ENCODE measurements at places on chromosomes 1 and 21.

DNA sequence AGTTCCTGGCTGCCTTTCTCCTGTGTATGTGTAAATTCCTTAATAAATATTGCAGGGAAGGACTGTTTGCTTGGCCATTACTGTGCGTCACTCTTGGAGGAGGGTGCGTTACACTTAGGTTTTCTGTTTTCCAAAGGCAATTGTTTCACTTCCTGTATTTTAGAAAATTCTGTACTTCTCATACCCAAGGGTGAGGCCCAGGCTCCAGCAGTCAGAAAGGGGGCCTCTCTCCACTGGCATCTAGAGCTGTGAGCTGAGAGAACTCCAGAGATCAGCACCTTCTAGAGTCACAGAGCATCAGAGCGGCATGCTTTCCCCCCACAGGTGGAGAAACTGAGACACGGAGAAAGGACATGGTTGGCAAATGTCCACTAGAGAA is 27.0 kb upstream of the ZFP69B start:
- DNase-seq: no peak

GRCh38 chr1:15722411-15722810 is 13.6 kb upstream of the SLC25A34 start:
- no peak for DNase-seq

- no peak for DNase-seq
Observed at GRCh38 chr1:202831906-202832305, 21.2 kb downstream of the PCAT6 start.

DNA sequence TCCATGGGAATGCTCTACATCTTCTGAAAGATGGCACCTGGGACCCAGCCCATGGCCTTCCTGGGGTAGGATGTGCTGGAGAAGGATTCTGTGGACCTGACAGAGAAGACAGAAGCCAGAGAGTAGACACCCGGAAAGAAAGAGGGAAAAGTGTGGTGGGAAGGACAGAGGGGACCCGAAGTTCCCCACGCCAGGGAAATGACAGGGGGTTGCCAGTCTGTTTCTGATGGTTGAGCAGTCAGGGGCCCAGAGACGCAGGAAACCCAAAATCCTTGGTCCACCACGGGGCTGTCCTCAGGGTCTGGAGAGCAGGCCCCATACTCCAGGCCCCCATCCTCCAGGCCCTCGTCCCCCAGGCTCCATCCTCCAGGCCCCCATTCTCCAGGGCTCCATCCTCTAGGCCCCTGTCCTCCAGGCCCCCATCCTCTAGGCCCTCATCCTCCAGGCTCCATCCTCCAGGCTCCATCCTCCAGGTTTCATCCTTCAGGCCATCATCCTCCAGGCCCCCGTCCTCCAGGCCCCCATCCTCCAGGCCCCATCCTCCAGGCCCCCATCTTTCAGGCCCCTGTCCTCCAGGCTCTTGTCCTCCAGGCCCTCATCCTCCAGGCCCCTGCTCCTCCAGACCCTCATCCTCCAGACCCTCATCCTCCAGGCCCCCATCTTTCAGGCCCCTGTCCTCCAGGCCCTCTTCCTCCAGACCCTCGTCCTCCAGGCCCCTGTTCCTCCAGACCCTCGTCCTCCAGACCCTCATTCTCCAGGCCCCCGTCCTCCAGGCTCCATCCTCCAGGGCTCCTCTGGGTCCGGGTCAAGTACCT is 1.0 kb upstream of the TFF2 start:
- no peak for DNase-seq

DNA sequence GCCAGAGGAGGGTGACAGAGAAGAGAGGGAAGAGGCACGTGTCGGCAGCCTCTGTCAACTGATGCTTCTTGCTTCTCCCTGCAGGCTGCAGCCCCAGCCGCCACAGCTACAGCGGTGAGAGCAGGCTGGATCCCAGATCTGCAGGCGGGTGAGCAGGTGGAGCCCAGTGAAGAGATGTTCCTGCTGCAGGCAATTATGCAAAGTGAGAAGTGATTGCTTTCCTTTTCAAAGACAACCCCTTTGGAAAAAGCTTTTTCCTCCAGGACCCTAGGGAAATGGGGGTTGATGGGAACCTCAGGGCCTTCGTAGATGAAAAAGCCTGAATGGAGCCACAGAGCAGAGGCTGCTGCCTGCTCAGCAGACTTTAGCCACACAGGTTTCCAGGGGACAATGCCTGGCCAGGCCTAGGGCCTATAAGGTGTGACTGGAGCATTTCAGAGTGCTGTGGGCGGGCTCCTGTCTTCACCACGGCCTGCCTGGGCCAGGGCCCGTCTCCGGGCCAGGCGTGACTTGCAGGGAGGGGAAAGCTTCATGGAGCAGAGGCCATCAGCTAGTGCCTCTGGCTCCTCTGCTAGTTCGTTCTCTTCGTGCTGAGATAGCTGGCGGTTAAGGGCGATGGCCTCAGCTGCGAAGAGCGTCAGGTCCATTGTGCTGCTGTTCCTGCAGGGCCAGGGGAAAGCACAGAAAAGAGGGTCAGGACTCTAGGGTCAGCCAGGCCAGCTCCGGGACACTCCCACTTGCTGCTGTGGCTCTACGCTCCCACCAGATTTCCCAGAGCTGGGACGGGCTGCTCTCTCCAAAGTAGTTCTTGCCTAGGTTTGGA is 6.9 kb upstream of the KNCN start:
- DNase-seq: no peak

DNA sequence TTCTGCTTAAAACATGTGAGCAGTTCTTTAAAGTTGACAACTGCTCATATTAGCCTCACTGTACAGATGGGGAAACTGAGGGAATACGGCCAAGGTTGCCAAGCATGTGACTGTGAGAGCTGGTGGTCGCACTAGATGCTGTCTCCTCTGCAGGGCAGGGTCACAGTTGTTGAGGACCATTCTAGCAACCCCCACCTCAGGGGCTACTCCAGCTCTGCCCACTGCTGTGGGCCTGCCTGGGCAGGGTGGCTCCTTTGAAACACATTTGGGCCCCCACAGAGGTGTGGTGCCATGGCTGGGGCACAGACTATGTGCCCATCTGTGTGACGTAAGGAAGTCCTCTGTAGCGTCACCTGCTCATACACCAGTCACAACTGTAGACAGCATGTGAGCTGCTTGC is 779 bp downstream of the THEM5 start:
- DNase-seq: no peak

DNA sequence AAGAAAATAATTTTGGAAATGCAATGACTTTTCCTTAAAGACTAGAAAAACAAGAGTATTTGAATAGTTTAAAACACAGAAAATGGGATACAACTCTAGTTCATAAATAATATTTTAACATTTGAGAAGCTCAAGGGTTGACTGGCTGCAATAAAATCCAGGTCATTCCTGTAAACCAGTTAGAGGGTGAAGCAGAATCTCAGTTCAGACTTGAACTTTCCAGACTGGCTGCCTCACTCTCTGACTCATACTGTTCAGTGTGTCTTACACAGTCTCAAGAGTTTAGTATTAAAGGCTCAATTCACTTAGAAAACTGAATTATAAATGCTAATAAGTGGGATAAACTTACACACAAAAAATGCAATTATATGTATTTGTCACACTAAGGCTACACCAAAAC is 89.9 kb downstream of the RAVER2 start:
- no peak for DNase-seq

GRCh38 chr1:58934706-58935105 is 150.9 kb upstream of the JUN start:
- no peak for DNase-seq

GRCh38 chr21:32768530-32768929 is 3.0 kb downstream of the PAXBP1 start:
- DNase-seq: no peak

DNA sequence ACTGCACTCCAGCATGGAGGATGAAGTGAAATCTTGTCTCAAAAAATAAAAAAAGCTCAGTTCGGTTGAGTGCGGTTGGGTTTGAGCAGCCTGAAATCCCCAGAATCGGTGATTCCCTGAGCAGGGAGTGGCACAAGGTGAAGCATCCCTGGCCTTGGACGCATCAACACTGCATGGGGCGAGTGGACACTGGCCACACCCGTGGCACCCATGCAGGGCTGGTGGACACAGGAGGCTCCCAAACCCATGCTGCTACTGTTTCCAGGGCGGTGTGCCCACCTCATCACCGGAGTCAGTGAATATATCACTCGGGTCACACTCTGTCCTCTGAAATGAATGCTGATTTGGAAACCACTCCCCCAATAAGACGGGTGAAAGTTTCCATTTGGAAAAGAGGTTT is 53.4 kb upstream of the ACTRT2 start:
- DNase-seq: no peak

DNA sequence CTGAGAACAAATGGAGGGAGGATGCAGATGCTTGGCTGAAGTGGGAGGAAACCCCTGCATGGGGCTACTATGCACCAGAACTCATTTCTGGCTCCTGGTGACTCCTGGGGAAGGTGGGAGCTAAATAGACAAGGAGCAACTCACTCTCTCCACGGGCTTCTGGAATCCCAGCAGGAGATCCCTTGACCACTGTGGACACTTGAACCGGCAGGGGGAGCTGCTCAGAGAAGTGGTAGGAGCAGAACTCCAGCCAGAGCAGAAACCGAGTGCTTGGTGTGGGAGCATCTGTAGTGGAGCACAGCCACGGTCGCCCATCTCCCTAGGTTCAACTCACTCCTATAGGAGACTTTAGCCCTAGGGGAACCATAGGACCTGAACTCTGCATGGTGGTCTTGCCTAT is 205.6 kb upstream of the GJB5 start:
- DNase-seq: no peak

DNA sequence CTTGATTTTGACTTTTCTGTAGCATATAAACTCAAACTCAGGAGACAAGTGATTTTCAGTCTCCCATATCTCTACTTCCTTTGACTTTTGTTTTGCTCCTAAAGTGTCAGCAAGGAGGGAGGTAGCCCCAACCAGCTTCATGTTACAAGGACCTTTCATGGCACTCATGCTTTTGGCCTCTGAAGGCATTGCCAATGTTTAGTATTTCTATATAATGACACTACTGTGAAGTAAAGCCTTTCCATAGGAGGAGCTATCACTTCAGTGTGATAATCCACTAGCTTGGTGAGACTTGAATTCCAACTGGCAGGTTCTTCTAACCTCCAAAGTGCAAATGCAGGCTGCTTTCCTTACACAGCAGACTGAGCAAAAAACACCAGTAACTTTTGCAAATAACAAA is 14.4 kb downstream of the COLGALT2 start:
- DNase-seq: no peak

DNA sequence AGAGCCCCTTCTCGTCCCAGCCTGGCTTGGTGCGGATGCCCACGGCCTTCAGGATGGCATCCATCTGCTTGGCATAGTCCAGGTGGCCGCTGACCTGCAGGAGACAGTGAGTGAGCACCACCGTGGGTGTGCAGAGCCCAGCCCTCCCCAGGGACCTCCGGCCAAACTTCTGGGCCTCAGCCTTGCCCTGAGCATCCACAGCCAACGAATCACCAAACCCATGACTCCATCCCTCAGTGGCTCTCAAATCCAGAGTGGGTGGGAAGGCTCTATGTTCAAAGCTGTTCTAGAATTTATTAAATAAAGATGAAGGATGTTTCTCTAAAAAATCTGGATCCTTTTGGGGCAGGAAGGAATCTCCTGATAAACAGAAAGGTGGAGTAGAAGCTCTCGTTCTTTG is 18.7 kb downstream of the HTR6 start:
- no peak for DNase-seq

DNA sequence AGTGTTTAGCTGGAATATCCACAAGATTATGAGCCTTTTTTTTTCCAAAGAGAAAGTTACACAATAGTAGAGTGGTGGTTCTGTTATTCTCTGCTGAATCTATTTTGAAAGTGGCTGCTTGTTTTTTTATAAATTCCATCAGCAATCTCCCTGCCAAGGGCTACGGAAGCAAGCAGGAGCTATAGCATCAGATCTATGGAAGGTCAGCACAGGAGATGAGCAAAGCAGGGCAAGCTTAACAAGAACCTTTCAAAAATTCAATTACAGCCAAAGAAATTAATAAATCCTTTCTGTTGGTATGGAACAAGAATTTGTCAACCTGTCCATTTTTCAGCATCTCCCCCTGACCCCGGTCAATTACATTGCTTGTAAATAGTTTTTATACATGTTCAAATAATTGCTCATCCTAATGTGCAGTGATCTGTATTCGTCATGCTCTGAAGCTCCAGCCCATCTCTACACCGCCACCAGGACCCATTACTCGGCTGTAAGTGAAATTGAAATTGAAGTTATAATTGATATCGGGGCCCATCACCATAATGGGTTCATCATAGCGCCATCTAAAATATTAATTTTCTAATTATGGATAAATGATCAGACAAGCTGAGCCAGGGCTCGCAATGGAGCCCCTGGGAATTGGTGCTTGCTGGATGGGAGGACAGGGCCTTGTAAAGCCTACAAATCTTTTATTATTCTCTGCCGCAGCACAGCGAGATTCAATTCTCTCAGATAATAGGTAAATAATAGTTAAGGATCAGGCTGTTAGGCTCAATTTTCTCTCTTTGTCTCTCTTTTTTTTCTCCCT is 215.1 kb downstream of the ATG4C start:
- DNase-seq: no peak

GRCh38 chr1:154157520-154158306 is 2.8 kb upstream of the NUP210L start:
- no peak for DNase-seq

DNA sequence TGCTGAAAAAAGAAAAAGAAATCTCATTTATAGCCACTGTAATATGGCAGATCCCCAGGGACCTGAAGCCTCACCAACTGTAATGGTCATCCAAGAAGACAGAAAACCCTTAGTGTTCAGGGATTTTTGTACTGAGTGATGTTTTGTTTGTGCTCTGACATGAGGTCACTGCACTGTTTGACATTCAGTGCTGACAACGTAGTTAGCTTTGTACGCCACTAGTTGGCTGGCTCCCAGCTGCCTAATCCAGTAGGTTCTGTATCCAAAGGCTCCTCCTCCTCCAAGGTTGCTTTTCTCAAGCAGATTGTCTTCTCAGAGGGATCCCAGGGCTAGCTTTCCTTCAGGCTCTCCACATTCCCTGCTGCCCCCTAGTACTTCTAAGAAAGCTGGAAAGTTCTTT is 9.5 kb upstream of the YRDC start:
- DNase-seq: no peak

DNA sequence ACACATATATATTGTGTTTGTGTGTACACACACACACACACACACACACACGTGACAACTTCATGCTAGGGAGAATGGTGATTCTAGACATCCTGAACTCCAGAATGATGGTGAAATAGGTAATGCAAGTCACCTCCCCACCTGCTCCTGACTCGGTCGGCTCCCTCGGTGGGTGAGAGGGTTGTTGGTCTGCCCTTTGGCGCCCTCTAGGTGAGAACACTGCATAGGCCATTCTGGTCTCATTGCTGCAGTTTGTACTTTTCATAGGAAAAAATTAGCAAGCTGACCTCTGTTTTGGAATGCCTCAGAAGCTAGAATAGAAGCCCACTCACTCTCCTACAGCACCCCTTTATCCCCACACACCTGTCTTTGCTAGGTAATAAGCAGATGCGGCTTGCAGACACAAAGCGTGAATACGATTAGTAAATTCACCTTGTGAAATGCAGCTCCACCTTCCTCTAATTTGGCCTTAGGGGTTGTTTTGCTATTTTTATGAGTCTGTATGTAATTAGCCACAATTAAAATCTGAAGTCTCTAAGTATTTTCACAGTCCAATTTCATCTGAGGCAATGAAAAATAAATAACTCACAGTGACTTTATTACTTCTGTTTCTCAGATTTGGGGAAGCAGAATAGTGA is 130.0 kb upstream of the KCNJ15 start:
- DNase-seq: no peak

GRCh38 chr21:45617021-45617921 is 26.3 kb upstream of the PCBP3 start:
- DNase-seq: no peak
